Stimulated activated CD4-positive, alpha-beta T cell treated with anti-CD3 and anti-CD28 coated beads, TNF-alpha, amount 100 ng/mL, for 24 hours (primary cell): ENCODE measurements at places on chromosomes 3 and 15.

DNA sequence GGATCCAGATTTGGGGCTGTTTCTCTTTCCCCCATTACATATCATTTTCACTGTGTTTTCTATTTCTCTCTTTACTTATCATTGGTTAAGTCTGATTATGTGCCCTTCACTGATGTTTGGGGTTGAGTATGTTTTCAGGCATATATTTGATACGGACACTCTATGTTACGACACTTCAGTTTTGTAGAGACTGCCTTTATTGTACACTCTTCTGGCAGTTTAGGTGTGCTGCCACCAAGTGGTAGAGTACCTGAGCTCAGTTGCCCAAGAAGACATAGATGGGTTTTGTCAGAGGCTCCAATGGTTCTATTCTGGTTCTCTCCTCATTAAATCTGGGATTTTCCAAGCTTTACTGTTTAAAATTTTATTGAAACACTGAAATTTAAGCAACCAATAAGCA is 255.0 kb upstream of the ROPN1 start:
- DNase-seq = no peak

DNA sequence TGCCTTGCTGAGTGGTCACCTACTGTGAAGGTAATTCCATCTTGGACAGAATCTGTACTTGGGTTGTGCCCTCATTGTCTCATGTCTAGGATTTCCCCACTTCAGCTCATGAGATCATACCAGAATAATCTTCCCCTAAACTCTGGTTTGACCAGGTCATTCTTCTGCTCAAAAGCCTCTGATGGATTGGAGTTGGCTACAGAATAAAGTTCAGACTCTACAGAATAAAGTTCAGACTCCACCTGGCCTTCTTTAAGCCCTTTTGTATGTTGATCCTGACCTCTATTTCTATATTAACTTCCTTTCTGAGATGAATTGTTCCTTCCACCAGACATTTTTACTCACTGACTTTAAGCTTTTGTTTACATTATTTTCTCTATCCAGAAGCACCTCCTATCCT is 6.4 kb upstream of the GLCE start:
- DNase-seq = no peak

- no peak for DNase-seq
Measured at GRCh38 chr3:159632128-159632527, 356.5 kb upstream of the IL12A start.

DNA sequence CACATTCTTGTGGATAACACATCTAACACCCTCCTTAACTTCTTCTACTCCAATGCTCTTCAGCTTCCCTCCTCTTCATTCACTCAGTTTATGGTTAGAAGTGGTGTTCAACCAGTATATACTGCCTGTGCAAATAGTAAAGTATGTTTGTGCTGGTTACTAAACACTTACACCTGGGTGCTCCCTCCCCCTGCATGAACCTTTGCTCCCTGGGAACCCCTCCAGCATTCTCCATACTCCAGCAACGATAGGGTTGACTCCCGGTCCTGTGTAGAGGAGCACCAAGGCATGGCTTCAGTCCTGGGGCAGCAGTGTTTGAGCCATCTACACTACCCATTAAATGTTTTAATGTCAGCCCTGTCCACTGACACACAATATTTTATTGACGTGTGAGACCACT is 407.5 kb upstream of the DPH6 start:
- DNase-seq = no peak

GRCh38 chr3:7820969-7821368 is 680.7 kb upstream of the LMCD1 start:
- no peak for DNase-seq

DNA sequence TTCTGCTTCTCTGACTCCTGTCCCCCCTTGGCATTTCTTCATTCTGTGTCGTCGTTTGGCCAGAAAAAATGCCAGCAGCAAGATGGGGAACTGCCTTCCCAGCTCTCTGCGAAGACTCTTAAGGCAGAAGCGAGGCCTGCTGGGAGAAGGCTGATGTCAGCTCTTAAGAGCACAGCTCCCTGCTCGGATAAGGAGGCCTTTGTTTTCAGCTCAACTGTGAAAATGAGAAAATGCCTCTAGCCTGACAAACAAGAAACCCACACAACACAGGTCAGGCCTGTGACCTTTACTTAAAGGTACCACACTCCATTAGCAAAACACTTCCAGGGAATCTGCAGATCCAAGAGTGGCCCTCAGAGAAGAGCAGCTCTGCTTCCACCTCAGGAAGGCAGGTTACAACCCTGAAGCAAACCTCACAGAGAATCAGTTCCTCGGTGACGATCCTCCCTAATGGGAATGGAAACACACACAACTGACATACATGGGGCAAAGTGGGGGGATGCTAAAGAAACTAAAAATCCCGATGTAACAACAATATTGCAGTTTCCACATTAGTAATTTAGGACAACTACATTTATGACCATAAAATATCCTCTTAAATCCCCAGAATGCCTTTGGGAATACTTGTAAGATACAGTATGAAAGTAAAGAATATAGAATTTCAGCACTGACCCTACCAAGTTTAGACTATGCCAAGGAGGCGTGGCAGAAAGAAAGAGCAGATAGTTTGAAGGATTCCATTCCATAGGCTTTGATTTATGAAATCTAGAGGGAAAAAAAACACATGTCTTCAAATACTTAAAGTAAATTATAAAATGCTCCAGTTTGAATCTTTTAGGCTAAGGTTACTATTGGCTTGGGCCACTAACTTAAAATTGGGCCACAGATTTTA is 52.1 kb downstream of the VGLL4 start:
- no peak for DNase-seq

- DNase-seq = no peak
Measured at GRCh38 chr3:55194376-55194775, 266.5 kb upstream of the LRTM1 start.

DNA sequence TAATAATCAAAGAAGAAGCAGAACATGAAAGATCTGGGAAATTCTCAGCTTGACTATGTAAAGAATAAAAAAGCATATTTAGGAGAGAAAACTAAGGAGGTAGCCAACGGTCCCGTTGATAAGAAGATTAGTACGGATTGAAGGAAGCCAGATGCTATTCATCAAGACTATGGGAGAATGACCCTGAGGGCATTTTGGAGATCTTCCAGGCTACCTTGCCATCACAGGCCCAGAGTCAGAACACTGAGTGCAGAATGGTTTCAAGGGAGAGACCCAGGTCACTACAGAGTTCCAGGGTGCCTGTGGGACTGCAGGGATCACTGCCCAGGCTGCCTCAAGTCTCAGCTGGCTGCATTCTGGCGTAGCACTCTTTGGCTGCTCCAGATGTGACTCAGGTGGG is 752.9 kb upstream of the ARPP21 start:
- no peak for DNase-seq

DNA sequence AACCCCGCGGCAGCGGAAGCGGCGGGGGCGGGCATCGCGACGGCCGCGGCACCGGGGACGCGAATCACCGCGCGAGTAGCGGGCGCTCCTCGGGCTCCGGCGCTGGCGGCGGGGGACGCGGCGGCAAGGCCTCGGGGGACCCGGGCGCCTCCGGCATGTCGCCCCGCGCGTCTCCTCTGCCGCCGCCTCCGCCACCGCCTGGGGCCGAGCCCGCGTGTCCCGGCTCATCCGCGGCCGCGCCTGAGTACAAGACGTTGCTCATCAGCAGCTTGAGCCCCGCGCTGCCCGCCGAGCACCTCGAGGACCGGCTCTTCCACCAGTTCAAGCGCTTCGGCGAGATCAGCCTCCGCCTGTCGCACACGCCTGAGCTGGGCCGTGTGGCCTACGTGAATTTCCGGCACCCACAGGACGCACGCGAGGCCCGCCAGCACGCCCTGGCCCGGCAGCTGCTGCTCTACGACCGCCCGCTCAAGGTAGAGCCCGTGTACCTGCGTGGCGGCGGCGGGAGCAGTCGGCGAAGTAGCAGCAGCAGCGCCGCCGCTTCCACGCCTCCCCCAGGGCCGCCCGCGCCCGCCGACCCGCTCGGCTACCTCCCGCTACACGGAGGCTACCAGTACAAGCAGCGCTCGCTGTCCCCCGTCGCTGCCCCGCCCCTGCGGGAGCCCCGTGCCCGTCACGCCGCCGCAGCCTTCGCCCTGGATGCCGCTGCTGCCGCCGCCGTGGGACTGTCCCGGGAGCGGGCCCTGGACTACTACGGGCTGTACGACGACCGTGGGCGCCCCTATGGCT is 675 bp downstream of the RBM15B start:
- peak; percentile 37 for DNase-seq

- DNase-seq = peak; percentile 22
Measured at GRCh38 chr3:39101022-39101689, 6.3 kb downstream of the GORASP1 start.

DNA sequence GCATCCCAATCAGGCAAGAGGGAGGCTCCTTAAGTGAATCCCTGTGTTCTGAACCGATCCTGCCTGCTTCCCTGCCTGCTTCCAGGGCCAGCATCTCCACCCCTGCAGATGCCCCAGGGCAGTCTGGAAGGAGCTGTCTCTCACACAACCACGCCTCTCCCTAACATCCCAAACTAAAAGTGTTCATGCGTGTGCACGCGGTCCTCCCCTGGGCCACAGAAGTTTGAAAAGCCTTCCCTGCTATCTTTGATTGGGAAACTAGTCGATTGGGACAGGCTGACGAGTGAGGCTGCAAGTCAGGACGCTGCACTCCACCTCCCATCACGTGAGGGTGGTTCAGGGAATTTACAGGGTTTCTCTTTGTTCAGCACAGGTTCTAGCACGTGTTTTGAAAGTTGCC is 340.9 kb upstream of the ICE2 start:
- DNase-seq = no peak

DNA sequence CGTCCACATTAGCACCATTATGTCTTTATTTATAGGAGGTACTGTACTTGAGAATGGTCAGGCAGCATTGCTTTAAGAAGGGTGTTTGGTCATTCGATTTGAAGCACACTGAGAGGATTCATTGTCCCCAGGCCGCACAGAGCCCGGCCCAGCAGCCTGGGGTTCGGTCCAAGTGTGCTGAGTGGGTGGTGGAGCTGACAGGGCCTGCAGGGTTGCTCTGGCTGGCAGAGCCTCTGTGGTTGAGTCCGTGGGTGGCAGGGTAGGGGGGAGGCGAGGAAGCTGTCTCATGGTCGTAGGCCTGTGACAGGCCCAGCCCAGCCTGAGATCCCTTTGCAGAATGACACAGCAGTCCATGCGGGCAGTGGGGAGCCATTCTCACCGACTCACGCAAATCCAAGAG is 227.7 kb upstream of the TOPAZ1 start:
- DNase-seq = no peak

DNA sequence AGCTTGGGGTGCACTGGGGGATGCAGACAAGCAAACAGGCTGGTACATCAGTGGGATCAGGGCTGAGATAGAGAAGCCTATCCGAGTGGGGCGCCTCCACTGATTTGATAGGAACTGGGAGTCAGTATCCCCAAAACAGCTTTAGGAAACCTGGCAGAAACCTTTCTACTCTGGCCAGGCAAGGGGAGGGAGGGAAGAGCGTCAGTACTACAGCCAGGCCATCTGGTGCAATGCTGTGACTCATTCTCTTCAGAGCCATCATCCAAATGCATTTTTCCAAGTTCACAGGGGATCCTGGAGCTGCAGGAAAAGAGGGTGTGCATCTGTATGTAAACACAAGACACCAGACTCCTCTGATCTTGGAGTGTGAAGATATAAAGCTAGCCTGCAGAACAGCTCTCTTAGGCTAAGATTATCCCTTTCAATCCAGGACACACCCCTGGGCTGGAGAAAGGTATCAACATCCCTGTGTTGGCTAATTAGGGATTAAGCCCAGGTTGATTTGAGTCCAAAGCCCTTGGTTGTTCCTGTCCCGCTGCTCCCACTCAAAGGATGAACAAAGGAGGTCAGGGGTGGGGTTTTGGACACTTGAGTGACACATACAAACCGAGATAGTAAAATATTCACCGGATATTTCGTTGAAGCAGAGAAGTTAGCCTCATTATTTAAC is 9.3 kb downstream of the GALNT15 start:
- no peak for DNase-seq

- DNase-seq = peak; percentile 50
Measured at GRCh38 chr3:196837819-196838420, 29.8 kb upstream of the SENP5 start.

GRCh38 chr3:14424711-14425580 is 22.5 kb downstream of the SLC6A6 start:
- no peak for DNase-seq

- DNase-seq = no peak
Measured at GRCh38 chr15:69609176-69609575, 156.6 kb downstream of the RPLP1 start.

GRCh38 chr3:11459186-11459824 is 184.4 kb downstream of the VGLL4 start:
- DNase-seq = no peak

DNA sequence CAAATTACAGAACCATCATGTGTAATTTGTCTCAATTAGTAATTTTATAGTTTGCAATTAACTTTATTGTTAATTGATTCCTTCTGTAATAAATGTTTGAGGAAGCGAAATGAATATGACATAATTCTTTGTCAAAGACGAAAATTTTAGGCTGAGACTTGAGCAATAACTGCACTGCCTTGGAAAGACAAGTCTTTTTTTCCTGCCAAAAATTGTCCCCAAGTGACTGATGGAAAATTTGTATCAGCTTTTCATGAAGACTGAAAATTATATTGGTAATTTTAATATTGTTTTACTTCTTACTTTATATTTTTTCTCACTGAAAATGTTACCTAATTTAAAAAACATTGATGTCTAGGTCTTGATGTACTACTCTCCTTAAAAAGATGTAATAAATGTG is 622.6 kb downstream of the NLGN1 start:
- no peak for DNase-seq

GRCh38 chr3:141305436-141305835 is 62.9 kb upstream of the ZBTB38 start:
- no peak for DNase-seq

DNA sequence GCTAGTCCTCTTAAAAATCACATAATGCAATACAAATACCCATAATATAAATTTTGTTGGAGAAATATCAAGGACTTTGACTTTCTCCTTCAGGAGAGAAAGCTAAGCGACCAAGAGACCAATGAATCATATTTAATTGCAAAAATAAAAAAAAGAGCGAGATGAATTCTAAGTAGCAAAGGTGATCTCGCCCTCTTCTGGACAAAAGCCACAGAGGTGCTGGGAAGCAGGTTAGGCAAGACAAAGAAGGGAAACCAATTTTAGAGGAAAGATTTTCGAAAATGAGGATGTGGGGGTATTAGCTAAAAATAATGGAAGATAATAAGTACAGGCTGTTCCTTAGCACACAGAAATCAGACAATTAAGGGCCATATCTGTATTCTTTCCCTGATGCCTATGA is 111.4 kb upstream of the PLAAT1 start:
- DNase-seq = no peak

- DNase-seq = no peak
Measured at GRCh38 chr3:141796889-141797781, 33.9 kb downstream of the GRK7 start.

- no peak for DNase-seq
Measured at GRCh38 chr15:79394231-79394630, 37.9 kb upstream of the MINAR1 start.

- no peak for DNase-seq
Measured at GRCh38 chr15:35725353-35725752, 179.4 kb upstream of the DPH6 start.

DNA sequence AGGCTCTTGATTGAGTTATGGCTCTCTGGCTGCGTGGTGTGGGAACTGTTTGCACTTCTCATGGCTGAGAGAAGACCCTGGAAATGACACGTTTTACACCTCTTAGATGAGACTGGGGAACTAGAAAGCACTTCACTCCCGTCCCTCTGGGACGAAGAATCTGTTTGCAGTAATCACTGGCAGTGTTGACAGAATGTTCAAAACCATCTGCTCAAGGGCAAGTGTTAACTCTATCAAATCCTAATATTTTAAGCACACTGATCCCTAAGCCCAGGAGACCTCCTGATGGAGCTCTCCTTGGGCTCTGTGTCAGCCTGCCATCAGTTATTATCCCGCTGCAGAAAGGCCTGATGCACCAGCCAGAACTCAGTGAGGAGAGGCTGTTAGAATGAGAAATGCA is 323.8 kb upstream of the DNAJC19 start:
- DNase-seq = no peak
